ENCODE measurements at places on chromosomes 13 and 19.

DNA sequence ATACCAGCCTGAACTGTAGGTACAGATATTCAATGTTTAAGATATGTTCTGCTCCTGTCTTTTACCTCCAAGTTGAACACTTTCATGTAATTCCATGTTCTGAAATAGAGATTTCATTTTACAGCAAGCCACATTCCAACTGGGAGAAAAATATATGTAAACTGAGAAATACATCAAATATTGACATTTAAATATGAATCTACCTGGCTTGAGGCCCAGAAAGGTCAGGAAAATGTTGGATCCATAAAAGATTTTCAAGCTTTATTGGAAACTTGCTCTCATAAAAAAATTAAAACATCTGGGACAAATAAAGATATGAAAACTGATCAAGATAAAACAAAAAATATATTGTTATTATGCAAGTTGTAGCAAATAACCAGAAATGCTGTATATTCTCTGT is 1078.7 kb upstream of the ATXN8OS start:
- no peak for DNase-seq

DNA sequence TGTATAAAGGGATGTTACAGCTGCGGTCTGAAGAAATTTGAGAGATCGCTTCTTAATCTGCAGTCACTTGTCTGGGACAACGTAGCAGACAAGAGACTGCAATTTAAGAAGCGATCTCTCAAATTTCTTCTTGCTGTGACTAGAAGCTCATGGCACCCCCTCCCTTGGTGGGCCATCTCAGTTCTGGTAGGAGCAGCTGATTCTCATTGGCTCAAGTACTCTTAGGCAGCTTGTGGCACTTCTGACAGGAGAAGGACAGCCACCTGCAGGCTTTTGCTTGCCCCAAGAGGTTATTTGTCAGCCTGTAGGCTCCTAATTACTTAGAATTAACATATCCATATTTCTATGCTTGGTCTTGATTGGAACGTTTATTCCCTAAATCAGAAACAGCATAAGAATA is 503.0 kb downstream of the DCT start:
- DNase-seq: no peak

GRCh38 chr13:52359534-52359933 is 46.4 kb downstream of the THSD1 start:
- no peak for DNase-seq

DNA sequence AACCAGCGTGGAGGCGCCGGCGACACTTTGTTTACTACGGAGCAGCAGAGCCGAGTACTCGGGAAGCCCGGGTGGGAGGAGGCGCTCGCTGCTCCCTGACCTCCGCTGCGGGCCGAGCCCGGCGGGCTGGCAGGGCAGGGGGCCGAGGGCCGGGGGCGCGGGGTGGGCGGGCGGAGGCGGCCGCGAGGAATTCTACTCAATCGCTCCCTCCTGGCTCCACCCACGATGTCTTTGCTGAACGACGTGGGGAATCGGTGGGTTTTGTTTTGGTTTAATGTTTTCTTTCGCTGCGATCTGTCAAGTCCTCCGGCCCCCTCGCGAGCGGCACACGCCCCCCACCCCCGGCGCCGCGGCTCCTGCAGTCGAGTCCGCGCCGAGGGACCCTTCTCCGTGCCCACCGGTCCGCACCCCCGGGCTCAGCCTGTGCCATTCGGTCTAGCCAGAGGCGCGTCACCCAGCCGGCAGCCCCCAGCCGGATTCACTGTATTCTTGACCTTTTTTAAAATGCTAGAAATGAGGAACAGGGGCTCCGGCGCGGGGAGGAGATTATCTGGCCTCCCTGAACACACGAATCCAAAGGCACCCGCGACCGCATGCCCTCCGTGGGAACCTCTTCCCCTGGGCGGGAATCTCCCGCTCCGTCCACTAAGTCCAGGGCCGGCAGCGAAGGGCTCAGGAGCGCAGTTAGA is 636 bp upstream of the FOXO1 start:
- DNase-seq: no peak

All from CD4-positive, alpha-beta T cell treated with Interleukin-4 for 4 hours (primary cell).